ENCODE measurements at places on chromosomes 2 and 18.
A peak's percentile ranks its signal among the peaks of the same experiment; 100 is the strongest.

- DNase-seq, result no peak
Observed at GRCh38 chr18:44823782-44824181, 143.1 kb downstream of the SETBP1 start.

- no peak for DNase-seq
Observed at GRCh38 chr2:203796248-203797010, 71.1 kb upstream of the CTLA4 start.

DNA sequence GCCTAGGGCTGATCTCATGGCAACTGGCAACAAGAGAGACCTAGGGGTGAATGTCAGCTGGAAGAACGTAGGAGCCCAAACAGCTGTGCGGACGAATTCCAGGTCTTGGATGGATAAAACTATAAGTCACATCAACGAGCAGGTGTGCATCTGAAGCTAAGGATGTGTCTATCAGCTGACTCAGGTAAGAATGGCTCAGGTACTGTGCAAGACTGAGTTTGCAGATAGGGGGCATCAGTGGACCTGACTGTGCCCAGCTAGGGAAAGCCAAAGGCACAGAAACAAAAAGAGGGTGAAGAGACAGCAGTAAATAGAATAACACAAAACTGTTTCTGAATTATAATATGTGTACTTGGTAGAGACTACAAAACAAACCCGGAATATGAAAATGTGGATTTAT is 357.3 kb downstream of the ZEB2 start:
- DNase-seq, result no peak

DNA sequence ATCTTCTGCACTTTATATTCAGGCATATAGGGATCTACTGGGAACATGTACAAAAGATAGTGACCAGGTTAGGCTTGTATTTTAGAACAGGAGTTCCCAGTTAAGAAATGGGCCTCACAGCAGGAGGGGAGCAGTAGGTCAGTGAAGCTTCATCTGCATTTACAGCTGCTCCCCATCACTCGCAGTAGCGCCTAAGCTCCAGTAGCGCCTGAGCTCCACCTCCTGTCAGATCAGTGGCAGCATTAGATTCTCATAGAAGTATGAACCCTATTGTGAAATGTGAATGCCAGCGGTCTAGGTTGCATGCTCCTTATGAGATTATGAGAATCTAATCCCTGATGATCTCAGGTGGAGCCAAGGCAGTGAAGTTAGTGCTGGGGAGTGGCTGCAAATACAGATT is 224.4 kb upstream of the CYRIA start:
- DNase-seq, result no peak

DNA sequence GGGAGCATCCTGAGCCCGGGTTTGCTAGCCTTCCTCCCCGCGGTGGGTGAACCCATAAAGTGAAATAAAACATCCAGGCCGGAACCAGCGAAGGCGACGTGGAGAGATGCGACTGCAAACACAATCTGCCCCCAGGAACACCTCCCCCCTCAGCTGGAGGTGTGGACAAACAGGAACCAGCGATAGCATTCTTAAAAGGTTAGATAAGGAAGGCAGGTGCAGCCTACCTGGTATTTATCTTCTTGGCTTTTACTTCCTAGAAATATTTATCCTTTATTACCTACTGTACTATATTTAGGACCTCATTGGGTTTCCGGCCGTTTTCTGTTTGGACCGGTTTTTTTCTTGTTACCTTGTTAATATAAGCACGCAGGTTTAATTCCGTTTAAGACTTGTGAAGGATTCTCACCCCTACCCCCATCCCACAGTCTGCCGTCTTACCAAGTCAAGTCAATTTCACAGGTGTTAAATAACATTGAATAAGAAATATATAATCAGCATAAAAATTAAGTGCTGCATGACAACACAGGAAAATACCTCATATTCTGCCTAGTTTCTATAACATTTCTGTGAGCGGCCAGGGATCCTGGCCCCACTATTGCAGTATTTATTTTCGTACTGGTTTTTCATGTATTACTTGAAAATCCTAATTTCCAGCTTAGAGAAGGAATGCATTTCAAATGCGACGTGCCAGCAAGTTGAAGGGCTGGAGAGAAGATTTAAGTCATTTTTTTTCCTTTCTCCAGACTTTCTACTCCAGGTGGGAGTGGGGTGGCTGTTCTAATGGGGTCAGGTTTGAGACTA is 224.0 kb upstream of the ID2 start:
- no peak for DNase-seq

DNA sequence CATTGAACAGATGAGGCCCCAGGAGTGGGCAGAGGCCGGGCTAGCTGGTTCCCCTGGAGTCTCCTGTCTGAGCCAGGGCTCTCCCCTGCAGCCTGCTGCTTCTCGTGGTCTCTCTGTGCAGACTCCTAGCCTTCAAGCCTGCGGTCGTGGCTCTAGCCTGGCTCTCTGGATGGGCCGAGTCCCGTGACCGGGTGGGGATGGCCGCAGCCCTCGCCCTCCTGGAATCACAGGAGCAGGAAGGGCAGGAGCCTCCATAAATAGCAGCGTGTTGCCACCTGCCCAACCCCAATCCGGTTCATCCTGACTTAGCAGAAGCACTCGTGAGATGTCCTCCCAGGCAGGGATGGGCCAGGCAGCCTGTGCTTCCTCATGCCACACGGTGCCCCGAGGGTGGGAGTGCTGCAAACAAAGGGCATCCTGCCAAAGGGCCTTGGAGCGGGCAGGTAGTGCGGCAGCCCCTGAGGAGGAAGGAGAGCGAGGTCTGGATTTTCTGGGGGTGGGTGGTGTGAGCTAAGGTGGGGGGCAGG is 43.9 kb downstream of the FOSL2 start:
- no peak for DNase-seq

DNA sequence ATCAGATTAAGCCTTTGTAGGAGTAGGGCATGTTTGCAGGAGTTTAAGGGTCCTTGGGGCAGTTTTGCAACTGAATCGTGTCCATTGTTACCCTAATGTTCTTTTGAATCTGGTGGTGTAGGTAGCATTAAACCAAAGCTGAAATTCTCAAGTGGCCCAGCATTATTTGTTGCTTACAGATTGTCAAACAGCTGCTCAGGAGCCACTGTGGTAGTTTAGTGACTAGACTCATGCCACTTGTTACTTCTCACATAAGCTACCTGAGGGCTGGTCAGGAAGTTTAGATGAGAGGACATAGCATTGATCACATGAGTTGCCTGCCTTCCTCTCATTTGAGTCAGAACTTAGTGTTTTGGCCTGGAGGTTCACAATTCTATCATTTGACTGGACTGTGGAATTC is 157.6 kb downstream of the HAUS1 start:
- DNase-seq, result no peak

GRCh38 chr18:40529478-40529877 is 1425.6 kb upstream of the PIK3C3 start:
- no peak for DNase-seq

DNA sequence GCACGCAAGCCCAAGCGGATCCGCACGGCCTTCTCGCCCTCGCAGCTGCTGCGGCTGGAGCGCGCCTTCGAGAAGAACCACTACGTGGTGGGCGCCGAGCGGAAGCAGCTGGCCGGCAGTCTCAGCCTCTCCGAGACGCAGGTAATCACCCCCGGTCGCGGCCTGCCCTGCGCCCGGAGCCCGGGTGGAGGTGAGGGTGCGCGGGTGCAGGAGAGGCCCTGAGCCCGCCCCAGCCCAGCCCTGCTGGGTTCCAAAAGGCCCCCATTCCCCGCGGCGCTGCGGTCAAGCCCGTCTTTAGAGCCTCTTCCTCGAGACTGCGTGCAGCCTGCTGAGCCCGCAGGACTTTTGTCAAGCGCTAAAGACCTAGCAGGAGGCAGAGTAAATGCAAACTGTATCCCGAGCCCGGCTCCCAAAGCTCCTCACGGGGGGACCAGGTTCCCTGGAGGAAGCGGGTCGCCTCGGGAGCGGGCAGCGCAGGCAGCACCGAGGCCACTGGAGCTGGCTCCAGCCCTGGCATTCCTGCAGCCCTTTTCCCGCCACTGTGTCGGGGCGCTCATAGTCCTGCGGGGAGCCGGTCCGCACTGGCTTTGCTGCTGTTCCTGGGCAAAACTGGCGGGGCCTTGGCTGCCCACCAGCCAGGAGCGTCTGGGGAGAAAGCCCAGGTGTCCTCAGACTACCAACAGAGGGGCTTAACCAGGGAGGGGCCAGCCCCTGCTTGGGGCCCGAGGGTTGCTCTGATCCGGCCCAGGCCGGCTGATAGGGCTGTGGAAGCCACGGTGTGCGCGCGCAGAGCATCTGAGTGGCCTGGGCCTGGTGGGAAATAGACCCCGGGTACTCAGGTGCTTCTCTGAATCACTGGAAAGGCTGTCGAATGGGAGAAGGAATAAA is 7.3 kb downstream of the EMX1 start:
- peak; percentile 30 for DNase-seq

DNA sequence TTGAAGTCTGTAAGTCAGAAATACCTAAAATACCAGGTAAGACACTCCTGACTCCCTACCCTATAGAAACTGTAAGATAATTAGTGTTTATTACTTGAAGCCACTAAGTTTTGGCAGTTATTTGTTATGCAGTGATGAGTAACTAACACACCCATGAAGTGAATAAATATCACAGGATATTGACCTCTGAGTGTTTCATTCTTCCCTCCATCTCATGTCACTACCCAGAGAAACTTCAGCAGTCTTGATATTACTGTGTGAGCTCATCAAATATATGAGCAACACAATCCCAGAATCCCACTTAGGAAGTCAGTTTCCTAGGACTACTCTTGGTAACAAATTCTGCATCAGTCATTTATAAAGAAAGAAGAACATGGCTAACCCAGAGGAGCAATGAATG is 529.7 kb downstream of the FBXO15 start:
- no peak for DNase-seq

DNA sequence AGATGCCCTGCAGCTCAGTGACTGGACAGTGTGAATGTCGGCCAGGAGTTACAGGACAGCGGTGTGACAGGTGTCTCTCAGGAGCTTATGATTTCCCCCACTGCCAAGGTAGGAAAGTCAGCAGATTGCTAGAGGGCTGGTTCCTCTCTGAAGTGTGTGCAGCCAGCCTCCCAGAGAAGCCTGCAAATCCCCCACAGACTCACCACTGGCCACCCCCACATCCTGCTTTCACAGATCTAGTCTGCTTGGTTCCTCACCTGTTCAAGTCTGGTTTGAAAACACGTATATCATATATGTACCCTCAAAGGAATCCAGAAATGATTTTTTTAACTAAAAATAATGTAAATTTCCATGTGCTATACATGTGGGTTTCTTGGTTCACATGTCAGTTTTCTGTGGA is 121.1 kb downstream of the LAMA3 start:
- DNase-seq, result no peak

DNA sequence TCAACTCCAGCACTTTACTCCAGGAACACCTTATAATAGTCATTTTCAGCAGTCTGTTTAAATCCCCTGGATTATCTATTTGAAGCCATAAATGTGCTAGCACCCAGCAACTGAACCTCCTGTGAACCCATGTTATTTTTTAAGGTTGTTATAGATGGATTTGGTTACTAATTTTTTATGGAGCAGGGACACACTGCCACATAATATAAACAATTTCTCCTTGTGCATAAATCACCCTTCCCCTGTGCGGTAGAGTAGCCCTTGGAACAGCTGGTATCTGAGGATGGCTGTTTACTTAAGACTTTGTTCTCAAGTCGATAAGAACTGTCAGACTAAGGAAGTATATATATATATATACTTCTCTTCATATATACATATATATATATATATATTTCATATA is 367.4 kb downstream of the EPHA4 start:
- DNase-seq, result no peak

DNA sequence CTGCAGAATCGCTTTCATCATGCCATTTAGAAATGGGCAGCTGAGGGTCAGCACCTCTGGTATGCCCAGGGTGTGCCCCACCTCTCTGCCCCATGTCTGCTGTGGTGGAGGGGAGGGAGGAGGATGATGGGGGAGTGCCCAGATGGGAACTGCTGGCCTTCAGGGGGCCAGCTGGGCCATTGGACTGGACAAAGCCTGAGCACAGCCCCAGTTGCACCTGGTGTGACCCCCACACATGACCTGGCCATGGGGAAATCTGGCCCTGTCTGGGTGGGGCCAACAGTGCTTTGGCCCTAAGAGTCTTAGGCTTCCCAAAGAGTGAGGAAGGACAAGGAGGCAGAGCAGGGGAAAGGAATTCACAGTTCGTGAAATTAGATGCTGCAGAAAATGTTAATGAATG is 44.1 kb downstream of the CTIF start:
- DNase-seq, result no peak

- no peak for DNase-seq
Observed at GRCh38 chr2:131417886-131418285, 53.9 kb upstream of the RAB6D start.

GRCh38 chr2:27121906-27122305 is 1.7 kb upstream of the ABHD1 start:
- DNase-seq, result no peak

GRCh38 chr2:163467251-163467630 is 268.6 kb downstream of the FIGN start:
- DNase-seq, result no peak

GRCh38 chr2:96340493-96341414 is 5.2 kb downstream of the NCAPH start:
- no peak for DNase-seq

DNA sequence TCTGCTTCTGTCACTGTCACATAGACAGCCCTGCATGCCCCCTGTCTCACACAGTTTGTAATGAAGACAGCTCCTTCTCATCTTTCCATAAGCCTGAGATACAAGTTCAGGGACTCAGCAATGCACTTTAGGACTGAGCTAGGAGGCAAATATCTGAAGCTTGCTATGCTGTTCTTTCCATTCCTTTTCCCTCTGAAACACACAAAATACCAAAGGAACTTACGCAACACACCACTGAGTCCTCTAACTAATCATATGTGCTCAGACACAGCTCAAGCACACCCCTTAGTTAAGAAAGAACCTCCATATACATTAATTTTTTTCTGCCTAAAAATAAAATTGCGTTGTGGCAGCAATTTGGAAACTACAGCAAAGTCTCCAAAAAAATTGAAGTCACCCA is 17.9 kb downstream of the SERPINB8 start:
- no peak for DNase-seq

- DNase-seq, result no peak
Observed at GRCh38 chr2:174561283-174561971, 36.2 kb downstream of the WIPF1 start.

DNA sequence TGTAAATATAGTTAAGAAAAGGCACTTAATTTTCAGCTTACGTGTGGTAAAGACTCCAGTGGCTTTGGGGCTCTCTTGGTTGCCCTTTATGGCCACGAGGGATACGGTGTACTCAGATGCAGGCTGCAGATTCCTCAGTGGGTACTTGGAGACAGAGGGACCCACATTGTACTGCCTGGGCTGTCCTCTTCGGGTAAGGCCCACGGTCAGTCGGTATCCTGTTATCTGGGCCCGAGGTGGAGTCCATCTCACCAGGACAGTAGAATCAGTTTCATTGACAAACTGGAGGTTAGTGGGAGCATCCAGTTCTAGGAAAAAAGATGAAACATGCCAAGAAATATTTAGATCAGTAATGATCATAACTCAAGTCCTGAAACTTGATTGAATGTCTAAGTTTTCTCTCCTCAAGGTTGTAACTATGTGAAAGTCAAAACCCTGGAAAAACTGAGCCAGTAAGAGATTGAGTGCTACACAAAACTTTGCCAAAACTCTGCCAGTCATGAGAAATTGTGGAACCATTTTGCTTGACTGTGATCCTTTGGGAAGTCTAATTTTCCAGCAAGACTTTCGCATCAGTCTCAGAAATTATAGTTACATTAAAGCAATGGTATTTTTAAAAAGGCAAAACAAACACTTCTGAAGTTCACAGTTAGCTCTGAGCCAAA is 31.4 kb downstream of the FN1 start:
- DNase-seq, result no peak

- peak; percentile 51 for DNase-seq
Observed at GRCh38 chr18:60389314-60389713, 16.7 kb upstream of the MC4R start.

- DNase-seq, result no peak
Observed at GRCh38 chr18:62935994-62936393, 220.7 kb downstream of the PHLPP1 start.

GRCh38 chr18:7206217-7206616 is 24.7 kb upstream of the LRRC30 start:
- no peak for DNase-seq

All from D721Med (cell line).